ENCODE measurements at places on chromosomes 3 and 15.

- peak; percentile 35 for DNase-seq
These were observed 60.8 kb upstream of the ZBTB38 start for GRCh38 chr3:141307351-141308059.

GRCh38 chr15:101469520-101470288, 19.8 kb downstream of the PCSK6 start:
- DNase-seq = no peak

- no peak for DNase-seq
These were observed 118.7 kb downstream of the CACNA1D start for GRCh38 chr3:53613125-53613524.

- DNase-seq = no peak
These were observed 55.2 kb downstream of the MGLL start for GRCh38 chr3:127767126-127767525.

DNA sequence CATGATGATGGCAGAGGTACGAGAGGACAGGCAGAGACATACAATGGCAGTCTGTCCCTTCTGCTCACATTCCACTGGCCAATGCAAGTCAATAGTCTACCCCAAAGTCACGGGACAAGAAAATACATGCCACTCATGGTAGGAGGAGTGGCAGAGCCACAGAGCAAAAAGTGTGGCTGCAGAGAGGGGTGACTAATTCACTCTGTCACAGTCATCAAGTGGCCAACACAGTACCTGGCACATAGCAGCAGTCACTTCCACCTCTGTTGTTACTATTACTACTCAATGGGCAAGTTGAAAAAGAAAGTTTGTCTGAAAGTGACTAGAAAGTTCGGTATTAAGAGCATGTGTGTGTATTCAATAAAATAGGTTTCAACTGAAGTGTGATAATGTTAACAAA, 91.4 kb downstream of the SMAD3 start:
- no peak for DNase-seq

DNA sequence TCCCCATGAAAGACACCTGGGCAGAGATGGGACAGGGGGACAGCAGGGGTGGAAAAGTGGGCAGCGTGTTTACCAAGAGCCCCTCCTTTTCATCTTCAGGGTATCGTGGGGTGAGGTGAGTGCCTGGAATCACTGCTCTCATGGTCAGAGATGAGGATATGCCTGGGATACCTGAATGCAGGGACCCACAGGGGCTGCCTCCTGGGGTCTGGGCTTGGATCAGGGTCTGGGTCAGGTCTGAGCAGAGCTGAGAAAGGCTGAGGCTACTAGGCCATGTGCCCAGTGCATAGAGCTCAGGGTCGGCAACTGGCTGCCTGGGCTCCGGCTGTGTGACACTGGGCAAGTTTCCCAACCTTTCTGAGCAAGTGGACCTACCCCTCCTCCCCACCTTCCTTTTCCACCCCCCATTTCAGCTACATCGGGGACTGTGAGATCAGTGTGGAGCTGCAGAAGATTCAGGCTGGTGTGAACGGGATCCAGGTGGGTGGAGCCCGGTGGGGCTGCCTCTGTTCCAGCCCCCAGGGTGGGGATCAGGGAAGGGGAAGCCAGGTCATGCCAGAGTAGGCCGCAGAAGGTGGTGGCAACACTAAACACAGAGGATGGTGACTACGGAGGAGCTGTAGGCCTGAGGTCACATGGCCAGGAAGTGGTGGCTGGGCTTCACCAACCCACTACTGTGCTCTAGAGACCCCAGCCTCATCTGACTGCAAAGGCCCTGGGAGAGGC, 24.5 kb downstream of the ESYT3 start:
- no peak for DNase-seq

DNA sequence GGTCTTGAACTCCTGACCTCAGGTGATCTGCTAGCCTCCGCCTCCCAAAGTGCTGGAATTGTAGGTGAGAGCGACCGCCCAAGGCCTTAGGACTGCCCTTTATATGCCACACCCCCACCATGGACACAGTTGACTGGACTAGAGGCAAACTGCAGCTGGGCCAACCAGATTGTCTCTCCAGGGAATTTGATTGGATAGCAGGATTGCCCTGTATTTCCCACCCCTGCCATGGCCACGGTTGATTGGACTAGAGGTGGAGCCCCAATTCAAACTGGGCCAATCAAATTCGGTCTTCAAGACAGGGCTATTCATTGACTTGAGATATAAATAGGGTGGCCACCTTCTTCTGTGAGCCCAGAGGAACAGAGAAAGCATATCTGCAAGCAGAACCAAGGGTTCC, 6.9 kb upstream of the CLPX start:
- DNase-seq = no peak

DNA sequence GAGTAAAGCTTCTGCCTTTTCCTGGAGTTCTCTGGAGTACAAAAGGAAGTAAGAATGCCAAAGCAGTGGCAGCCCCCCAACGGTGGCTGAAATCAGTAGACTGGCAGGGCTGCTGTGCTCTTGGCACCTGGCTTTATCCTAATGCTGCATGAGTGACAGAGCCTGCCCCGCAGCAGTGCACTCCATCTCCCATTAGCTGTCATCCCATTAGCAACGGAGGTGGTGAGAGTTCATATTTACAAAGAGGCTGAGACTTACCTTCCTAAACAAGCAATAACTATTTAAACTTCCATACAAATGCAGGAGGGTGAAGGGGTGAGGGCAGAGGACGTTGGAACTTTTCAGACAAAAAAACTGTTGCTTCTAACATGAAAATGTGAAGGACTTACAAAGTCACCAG, 51.9 kb downstream of the SERPINI1 start:
- no peak for DNase-seq

GRCh38 chr15:63264688-63265293, 12.6 kb upstream of the APH1B start:
- DNase-seq = no peak
